ENCODE measurements at places on chromosomes 11 and 22.
A peak's percentile ranks its signal among the peaks of the same experiment; 100 is the strongest.

GRCh38 chr11:925158-925495 lies 543 bp upstream of the AP2A2 start:
- DNase-seq, result no peak

DNA sequence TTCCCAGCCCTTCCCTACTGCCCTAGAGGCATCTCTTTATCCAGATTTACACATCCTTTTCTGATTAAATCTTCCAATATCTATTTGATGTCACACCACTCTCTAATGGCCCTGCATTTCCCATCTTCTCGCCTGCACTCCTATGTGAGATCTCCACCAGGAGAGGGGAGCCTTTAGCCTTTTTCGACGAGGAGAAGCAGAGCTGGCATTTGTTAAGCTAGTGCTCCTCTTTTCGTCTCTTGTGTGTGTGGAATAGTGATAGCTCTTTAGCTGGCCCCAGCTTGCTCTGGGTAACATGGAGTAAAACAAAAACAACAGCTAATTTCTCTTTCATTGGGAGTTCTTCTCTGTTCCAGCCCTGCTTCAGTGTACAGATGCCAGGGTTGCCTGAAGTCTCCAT lies 536.5 kb downstream of the NTM start:
- DNase-seq, result no peak

DNA sequence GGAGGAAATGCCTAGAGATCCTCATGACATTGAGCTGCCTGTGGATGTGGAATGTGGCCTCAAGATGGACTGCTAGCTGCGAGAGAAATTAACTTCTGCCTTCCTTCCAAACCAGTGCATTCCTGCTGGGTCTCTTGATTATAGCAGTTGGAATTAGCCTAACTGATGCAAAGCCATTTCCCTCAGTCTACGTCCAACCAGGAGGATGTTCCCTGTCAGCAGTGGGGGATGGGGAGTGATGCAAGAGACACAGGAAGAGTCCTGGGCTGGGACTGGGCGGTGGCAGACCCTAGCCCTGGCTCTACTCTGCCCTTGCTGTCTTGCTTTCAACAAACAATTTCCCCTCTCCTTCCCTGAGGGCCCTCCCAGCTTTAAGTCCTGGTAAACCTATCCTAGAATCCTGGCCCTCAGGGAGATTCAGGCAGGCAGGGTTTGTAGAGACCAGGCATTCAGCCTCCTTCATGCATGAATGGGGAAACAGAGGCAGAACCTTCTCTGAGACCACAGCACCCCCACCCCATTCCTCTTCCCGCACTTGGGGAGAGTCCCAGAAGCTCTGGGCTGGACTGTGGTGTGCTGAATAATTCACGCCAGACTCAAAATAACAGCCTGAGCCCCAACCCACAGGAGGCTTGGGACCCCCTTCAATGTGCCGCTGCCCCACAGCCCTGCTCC lies 17.0 kb downstream of the C11orf96 start:
- DNase-seq, result no peak

- no peak for DNase-seq
Measured at GRCh38 chr11:124950601-124951330, 3.2 kb upstream of the CCDC15 start.

DNA sequence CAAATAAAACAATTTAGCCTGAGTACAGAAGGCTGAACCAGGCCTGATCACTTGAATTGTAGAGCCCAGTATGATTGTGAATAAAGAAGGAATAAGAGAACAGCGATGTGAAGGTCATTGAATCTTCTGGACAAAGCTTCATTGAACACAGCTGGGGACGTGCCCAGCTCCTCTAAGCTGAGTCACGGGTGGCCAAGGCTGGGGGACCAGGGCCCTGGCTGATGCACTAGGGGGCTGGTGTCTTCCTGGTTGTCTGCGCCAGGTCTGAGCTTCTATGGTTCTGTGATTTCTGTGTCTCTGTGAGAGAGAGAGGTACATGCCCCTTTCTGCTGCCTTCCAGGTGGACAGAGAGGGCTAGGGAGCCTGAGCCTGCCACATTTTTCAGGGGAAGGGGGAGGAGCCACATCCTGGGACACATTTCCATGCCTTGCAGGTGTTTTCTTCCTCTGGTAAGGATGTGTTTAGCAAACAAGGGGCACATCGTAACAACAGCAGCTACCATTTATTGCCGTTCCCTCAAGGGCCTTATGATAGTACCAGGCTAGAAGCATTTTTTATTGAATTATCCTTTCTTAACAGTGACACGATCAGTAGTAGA lies 135.7 kb downstream of the C11orf91 start:
- DNase-seq, result no peak

DNA sequence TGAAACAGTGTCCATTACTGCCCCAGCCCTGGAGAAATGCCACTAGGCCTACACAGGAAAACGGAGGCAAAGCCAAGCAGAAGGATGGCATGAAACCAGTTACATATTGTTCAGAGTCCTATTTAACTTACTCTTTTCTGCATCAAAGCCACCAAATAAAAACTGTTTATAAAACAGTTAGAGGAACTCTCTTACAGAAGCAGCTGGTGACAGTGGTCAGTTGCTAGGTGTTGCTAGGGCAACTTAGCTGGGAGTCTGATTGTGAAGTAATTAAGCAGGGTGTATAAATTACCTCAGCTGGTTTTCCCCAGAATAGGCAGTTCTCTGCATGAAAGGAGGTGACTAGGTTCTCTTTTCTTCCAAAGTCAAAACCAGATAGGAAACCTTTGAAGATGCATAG lies 115.6 kb upstream of the ZBED5 start:
- no peak for DNase-seq

GRCh38 chr11:120244476-120245365 lies 4.8 kb downstream of the POU2F3 start:
- DNase-seq, result peak; percentile 15

DNA sequence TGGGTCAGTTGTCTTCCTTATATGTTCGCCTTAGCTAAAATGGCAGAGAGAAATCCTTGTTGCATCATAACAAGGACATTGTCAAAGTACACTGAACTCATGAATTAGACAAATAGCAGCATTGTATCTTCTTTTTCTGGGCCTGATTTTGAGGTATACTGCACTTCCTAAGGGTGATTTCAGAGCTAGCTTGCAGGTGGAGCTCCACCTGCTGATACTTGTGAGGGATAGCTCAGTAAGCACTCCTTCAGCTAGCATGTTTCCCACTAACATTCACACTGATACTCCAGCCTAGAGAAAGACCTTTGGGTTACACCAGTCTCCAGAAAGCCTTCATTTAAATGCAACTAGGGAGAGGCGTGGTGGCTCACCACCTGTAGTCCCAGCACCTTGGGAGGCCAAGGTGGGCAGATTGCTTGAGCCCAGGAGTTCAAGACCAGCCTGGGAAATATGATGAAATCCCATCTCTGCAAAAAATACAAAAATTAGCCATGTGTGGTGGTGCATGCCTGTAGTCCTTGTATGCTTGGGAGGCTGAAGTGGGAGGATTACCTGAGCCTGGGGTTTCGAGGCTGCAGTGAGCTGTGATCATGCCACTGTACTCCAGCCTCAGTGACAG lies 29.8 kb downstream of the JAM3 start:
- DNase-seq, result no peak

DNA sequence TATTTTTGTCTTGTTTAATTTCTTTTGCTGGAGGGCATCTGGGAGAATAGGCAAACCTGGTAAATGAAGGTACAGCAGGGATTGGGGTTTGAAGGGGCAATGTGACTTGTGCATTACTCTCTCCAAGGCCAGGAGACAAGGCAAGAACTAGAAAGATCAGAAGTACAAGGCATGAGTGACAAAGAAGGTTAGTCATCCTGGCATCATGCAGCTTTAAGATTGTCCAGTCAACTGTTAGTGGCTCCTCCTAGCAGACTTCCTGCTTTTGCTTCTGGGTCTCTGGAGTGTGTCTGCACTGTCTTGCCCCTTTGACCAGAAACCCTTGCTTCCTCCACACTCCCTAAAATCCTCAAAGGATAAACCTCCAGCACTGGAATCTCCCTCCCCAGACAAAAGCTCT lies 27.2 kb upstream of the GLYATL1 start:
- DNase-seq, result no peak

GRCh38 chr22:17302616-17303015 lies 66.6 kb upstream of the CECR2 start:
- DNase-seq, result no peak

- DNase-seq, result no peak
Measured at GRCh38 chr11:113090716-113091480, 129.7 kb downstream of the NCAM1 start.

GRCh38 chr11:8631395-8632118 lies 37.5 kb upstream of the STK33 start:
- peak; percentile 77 for DNase-seq

DNA sequence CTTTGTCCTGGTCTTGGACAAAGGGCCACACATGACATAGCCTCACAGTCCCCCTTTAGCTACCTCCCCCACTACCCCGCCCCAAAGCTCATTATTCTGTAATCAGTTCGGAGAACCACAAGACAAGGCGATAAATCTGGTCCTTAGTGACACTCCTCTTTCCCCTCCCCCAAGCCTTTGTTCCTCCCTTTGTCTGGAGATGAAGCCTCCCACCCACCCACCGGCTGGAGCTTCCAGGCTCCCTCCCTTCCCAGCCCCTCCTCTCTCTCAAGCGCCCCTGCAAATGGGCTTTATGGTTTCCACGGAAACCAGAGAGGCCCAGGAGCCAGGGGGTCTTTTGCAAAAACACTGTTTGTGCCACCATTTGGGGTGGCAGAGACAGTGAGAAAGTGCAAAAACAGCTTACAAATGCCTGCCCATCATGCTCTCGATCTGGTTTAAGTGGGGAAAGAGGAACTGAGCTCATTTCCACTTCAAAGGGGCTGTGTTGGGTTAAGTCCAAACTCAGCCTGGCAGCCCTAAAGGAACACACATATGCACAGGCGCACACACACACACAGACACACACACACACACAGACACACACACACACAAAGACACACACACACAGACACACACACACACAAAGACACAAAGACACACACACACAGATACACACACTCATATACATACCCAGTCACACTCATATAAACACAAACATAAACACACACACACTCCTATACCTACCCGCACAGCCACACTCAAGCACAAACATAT lies 23.5 kb downstream of the APLNR start:
- peak; percentile 23 for DNase-seq

DNA sequence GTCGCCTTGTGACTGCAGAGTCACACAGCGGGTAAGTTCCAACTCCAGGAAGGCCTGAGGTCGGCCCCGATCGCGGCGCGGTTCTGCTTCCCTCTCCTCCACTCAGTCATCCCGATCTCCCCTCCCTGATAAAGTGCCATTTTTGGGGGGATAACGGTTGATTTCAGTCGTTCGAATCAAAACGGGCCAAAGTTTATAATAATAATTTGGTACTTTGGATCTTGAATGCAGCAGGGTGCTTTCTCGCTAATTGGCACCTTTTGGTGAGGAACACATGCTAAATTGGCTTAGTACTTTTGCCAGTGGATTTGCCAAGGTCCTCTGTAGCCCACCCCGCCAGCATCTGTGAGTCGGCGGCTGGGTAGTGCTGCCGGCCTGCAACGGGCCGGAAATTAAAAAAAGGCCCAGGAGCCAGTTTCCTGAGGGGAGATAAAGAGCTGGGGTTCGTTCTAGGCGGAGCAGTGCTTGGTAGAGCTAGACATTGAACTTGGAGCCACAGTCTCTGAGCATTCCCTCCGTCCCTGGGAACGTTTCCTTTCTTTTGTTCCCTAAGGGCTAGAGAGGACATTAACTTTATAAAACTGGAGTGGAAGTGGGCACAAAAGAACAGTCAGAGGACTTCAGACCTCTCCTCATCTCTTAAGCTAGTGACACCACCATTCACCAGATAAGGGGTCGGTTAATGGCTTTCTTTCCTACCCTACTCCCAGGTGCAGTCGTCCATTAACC lies 997 bp downstream of the UBE2L3 start:
- no peak for DNase-seq

DNA sequence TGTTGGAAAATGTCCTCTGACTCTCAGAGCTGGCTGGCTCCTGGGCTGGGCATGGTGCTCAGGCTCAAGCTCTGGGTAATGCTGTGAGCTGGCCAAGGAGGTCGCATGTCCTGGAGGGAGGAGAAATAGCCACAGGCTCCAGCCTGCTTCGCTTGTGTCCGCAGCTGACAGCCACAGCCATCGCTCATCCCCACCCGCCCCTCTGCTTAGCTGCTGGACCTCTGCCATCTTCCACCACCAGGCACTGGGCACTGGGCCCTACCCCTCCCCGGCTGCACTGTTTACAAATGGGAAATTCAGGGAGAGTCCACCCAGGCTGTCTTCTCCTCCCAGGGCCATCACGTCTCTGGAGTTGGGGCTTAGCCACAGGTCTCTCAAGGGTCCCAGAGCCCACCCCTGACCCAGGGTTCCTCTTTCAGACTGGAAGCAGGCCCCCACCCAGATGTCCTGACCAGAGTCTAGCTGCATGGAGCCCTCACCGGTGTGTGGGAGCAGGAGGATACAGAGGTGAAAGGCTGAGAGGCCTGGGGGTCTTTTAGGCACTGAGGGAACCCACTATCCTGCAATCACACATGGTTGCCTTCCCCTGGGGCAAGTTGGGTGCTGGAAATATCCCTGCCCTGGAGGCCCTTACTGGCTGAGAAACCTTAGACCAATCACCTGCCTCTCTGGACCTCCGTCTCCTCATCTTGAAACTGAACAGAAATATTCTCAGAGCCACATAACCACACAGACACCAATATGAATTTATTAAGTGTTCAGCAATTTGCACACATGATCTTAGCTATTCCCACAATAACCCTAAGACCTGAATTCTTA lies 62.7 kb downstream of the CD82 start:
- DNase-seq, result no peak

- no peak for DNase-seq
Measured at GRCh38 chr11:105609341-105609781, 512 bp upstream of the GRIA4 start.

All from fibroblast of skin of left quadriceps (primary cell).